ENCODE measurements at places on chromosomes 3 and 15.

GRCh38 chr3:11545186-11545851, 98.4 kb downstream of the VGLL4 start:
- peaks cover 21% of the 10 kb centered on the region for H3K4me1 ChIP-seq
- DNase-seq: no peak
- no peak overlapping the region for H3K4me3 ChIP-seq
- no peaks in the 10 kb centered on the region for H3K36me3 ChIP-seq

DNA sequence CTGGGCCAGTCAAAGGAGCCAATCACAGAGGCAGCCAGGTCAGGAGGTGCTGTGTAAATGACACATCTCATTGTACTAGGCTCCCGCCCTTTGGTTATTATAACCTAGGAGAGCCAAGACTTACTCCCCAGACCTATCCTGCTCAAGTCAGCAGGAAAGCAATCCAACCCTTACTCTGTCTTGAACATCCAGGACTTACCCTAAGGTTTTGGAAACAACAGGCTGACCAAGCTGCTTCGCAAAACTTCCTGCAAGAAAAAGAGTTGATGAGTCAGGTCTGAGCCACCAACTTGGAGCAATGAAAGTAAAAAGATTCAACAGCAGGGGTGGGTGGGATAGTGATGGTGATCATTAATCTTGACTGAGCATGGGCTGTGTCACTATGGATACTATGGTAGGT, 144.4 kb downstream of the MYLK start:
- DNase-seq: no peak
- no peaks in the 10 kb centered on the region for H3K4me1 ChIP-seq
- H3K27me3 ChIP-seq: no peaks in the 10 kb centered on the region

DNA sequence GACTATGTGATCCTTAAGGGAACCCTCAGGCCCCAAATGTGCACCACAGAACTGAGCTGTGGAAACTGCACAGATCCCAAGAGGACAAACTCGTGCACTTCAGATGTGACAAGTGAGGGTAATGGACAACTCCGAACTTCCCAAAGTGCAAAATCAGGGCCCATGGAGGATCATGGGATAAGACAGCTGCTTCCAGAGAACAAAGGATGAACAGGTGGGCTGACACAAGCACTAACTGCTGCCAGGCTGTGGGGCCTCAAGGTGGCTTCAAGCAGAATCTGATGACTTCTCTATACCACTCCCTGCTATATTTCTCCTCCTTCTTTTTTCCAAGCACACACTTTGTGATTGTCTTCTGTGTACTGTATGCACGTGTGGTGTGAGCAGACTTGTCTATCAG, 5.4 kb downstream of the TARS3 start:
- peaks cover 10% of the 10 kb centered on the region for H3K4me1 ChIP-seq
- H3K27me3 ChIP-seq: no peaks in the 10 kb centered on the region
- H3K4me3 ChIP-seq: no peak overlapping the region
- no peak overlapping the region for H3K27ac ChIP-seq
- DNase-seq: no peak

DNA sequence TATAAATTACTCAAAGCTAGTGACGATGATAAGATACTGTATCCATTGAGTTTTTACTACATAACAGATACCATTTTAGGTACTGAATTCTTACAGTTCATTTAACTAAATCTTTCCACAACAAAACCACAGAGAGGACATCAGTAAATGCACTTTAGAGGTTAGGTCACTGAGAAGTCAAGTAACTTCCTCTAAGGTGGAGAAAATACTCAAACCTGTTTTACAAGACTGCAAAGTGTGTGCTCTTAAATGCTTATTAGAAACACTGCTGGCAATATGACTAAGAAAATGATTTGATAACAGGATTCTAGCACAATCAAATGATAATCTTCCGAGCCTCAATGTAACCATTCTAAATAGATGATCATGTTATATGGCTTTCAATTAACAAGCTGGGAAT, 99.4 kb downstream of the UBE3A start:
- H3K4me3 ChIP-seq: no peak overlapping the region
- no peaks in the 10 kb centered on the region for H3K4me1 ChIP-seq
- no peaks in the 10 kb centered on the region for H3K27me3 ChIP-seq
- no peak overlapping the region for H3K27ac ChIP-seq

- no peak overlapping the region for H3K27ac ChIP-seq
- no peak overlapping the region for H3K4me3 ChIP-seq
- H3K27me3 ChIP-seq: no peaks in the 10 kb centered on the region
- no peaks in the 10 kb centered on the region for H3K36me3 ChIP-seq
- no peak for DNase-seq
- no peaks in the 10 kb centered on the region for H3K4me1 ChIP-seq
Observed at GRCh38 chr3:170953229-170953628, 44.8 kb upstream of the EIF5A2 start.

DNA sequence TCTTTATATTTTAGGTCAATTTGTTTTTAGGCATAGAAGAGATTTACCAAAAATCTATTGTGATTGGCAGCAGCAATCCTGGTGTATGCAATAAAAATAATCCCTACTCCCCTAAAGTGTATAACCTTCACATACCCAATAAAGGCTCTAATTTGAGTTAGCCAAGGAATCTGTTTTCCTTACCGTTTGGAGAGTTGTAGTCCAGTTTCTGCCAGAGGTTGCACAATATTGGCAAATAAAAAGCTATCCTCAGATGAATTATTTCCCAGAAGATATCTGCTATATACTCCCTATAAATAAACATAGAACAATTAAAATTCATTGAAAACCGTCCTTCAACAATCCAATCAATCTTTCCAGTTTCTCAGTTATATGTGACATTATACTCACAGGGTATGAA, 31.1 kb downstream of the ACKR4 start:
- peaks cover 10% of the 10 kb centered on the region for H3K36me3 ChIP-seq
- no peaks in the 10 kb centered on the region for H3K27me3 ChIP-seq
- peaks cover 26% of the 10 kb centered on the region for H3K4me1 ChIP-seq
- no peak for DNase-seq
- no peak overlapping the region for H3K4me3 ChIP-seq
- no peak overlapping the region for H3K27ac ChIP-seq

- peaks cover 13% of the 10 kb centered on the region for H3K36me3 ChIP-seq
- H3K27me3 ChIP-seq: no peaks in the 10 kb centered on the region
- H3K4me3 ChIP-seq: no peak overlapping the region
- no peak for DNase-seq
Observed at GRCh38 chr15:94370936-94371285, 139.6 kb downstream of the MCTP2 start.

DNA sequence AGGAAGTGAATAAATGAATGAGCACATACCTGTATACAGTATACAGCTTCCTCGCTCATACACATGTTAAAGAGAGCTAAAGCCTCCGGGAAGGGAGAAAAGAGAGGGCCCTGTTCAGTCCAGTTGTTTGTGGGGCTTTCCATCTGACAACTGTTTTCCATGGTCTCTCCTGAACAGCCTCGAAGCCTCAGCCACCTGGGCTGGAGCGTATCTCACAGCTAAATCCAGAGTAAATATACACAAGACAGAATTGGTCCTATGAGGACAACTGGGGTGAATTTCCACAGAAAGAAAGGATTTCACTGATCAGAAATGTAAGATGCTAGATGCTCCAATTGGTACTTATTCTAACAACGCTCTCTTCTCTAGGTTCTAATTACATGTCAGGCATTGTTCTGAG, 103.5 kb downstream of the LIPC start:
- no peak overlapping the region for H3K27ac ChIP-seq
- H3K4me3 ChIP-seq: no peak overlapping the region
- no peak for DNase-seq
- H3K4me1 ChIP-seq: no peaks in the 10 kb centered on the region

DNA sequence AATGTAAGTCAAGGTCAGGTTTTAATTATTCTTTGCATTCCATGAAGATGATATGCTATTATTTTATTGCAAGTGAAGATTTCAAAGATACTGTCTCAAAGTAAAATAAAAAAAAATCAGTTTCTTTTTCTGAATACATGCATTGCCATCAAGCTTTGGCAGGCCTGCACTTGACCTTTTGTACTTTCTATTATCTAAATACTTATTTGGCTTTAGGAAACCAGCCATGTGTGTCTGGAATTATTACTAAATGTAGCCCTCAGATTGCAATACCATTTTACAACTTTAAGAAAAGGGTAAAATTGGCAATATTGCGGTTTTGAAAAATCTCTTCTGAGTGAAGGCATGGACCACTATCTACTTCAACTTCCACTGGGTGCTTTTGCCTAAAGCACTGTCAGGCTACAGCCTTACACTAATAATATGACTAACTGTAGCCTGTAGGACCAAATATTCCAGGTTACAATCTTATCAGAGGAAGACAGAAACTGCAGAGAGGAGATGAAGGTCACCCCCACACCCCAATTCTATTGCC, 349.4 kb upstream of the DCBLD2 start:
- no peak overlapping the region for H3K27ac ChIP-seq
- no peak for DNase-seq
- no peaks in the 10 kb centered on the region for H3K4me1 ChIP-seq
- H3K36me3 ChIP-seq: no peaks in the 10 kb centered on the region
- H3K27me3 ChIP-seq: no peaks in the 10 kb centered on the region

- no peaks in the 10 kb centered on the region for H3K27me3 ChIP-seq
- peaks cover 32% of the 10 kb centered on the region for H3K36me3 ChIP-seq
- no peak for DNase-seq
- peaks cover 39% of the 10 kb centered on the region for H3K4me1 ChIP-seq
- H3K4me3 ChIP-seq: peak overlapping the region; percentile 90
- H3K27ac ChIP-seq: peak overlapping the region; percentile 84
Observed at GRCh38 chr15:50355980-50356379, 982 bp upstream of the GABPB1 start.

DNA sequence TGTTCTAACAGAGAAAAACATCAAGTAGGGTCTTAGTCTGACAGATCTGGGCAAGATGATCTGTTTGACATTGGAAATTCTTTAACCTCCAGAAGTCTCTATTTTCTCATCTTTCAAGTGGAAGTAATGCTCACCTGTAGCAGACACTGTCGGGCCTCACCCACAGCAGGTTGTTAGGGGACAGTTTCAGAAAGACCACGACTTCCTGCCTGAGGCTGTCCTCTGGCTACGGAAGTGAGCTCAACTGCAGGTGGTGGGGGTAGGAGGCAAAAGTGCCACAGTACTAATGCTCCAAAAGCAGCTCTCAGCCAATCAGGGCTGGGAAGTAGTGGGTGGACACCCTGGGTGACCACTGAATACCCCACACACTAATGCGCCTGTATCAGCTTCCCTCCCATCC, 111.4 kb upstream of the TOPAZ1 start:
- H3K4me1 ChIP-seq: no peaks in the 10 kb centered on the region
- no peaks in the 10 kb centered on the region for H3K27me3 ChIP-seq
- H3K36me3 ChIP-seq: no peaks in the 10 kb centered on the region

- DNase-seq: peak; percentile 38
- no peak overlapping the region for H3K4me3 ChIP-seq
- H3K27me3 ChIP-seq: peaks cover 3% of the 10 kb centered on the region
- H3K36me3 ChIP-seq: no peaks in the 10 kb centered on the region
Observed at GRCh38 chr15:71599418-71600151, 210.8 kb upstream of the NR2E3 start.

DNA sequence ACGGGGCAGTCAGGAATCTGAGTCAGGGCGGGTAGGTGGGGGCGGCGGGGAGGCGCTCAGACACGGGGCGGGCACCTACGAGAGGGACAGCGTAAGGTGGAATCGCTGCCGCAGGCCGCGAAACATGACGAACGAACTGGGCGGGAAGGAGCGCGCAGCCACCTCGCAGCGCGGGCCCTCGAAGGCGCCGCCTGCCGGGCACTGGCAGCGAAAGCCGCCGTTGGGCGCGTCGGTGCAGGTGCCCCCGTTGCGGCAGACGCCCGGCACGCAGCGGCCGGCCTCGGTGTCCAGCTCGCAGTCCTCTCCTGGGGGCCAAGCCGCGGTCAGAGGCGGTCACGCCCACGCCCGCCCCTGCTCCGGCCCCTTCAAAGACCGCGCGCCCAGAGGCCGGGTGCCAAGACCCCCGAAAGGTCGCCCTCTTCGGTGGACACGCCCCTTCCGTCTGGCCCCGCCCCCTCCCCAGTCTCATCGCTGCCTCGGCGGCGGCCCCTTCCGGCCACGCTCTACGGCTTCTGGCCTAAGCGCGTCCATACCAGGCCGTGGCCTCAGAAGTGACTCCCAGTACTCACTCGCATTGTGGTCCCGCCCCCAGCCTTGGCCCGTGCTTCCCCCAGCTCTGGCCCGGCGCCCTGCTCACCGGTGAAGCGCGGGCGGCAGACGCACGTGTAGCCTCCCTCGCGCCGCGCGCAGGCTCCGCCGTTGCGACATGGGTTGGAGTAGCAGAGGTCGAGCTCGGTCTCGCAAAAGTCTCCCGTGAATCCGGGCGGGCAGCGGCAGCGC, 6.4 kb downstream of the CELSR3 start:
- peak overlapping the region; percentile 71 for H3K4me3 ChIP-seq
- DNase-seq: peak; percentile 95
- H3K36me3 ChIP-seq: no peaks in the 10 kb centered on the region
- peak overlapping the region; percentile 38 for H3K27ac ChIP-seq
- H3K27me3 ChIP-seq: no peaks in the 10 kb centered on the region
- peaks cover 19% of the 10 kb centered on the region for H3K4me1 ChIP-seq

DNA sequence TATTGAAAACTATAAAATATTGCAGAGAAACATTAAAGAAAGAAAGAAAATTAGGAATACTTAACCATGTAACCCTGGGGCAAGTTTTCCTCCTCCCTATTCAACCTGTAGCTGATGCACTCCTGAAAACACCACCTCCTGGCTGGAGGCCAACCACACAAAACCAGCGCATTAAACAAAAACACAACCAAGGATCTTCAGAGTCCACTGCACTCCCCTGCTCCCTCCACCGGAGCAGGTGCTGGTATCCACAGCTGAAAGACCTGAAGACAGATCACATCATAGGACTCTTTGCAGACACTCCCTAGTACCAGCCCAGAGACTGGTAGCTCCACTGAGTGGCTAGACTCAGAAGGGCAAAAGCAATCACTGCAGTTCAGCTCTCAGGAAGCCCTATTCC, 13.6 kb upstream of the ADAMTS17 start:
- no peaks in the 10 kb centered on the region for H3K27me3 ChIP-seq
- no peak overlapping the region for H3K4me3 ChIP-seq
- no peaks in the 10 kb centered on the region for H3K36me3 ChIP-seq
- no peak overlapping the region for H3K27ac ChIP-seq
- no peaks in the 10 kb centered on the region for H3K4me1 ChIP-seq
- DNase-seq: no peak

Measured in Karpas-422 (cell line).